ENCODE measurements at places on chromosomes 2 and 18.

DNA sequence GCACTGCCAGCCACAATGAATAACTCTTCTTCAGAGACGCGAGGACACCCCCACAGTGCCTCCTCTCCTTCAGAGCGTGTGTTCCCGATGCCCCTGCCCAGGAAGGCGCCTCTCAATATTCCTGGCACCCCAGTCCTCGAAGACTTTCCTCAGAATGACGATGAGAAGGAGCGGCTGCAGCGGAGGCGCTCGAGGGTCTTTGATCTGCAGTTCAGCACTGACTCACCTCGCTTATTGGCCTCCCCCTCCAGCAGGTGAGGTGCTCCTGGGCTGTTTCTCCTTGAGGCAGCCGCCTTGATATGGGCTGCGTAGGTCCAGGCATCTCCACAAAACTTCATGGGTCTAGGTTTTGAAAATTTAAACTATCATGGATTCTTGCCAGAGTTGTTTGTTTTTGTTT, 6.1 kb downstream of the NCAPH start:
- no peak for DNase-seq

DNA sequence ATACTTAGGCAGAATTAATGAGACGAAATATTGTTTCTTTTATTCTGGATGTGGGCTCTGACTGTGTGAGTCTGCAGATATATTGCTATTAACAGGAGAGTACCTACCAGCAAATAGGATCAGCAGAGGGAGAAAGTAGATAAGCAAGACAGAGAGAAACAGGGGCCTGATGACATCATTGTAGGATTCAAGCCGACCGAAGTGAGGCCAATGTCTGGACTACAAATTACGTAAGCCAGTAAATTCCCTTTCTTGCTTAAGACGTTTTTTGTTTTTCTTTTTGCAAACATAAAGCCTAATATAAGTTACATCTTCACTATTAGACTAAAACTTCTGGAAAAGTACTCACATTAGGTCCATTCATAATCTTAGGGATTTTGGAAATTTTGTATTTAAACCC, 21.4 kb upstream of the PTPRM start:
- DNase-seq = no peak

DNA sequence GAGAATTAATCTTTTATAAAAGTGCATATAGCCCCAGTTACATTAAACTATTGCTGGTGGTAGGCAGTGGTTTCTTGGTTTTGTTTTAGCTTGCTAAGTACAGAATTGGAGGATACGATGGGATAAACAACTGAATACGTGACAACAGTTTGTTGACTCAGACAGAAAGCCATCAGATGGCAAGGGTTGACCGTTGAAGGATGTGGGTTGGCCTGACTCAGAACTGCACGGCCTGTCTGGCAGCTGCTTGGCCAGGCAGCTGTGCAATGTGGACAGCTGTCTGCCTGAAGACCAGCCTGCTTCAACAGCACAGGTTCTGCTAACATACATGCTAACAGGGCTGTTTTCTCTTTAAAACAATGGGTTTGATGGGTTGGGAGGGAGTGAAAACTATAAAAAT, 46.6 kb downstream of the PRKRA start:
- DNase-seq = no peak

GRCh38 chr2:27940090-27940671, 49.7 kb downstream of the BABAM2 start:
- DNase-seq = no peak

GRCh38 chr2:26542676-26543505, 65.0 kb upstream of the OTOF start:
- DNase-seq = no peak

- no peak for DNase-seq
Measured at GRCh38 chr2:178238154-178238521, 43.8 kb downstream of the OSBPL6 start.

GRCh38 chr2:164523726-164524125, 97.6 kb downstream of the GRB14 start:
- DNase-seq = no peak

Measured in stimulated activated CD4-positive, alpha-beta T cell treated with anti-CD3 and anti-CD28 coated beads, Interleukin-12 subunit alpha, Interleukin-12 subunit beta, amount 100 ng/mL, for 4 hours (primary cell).